ENCODE measurements at places on chromosomes 6 and 20.

DNA sequence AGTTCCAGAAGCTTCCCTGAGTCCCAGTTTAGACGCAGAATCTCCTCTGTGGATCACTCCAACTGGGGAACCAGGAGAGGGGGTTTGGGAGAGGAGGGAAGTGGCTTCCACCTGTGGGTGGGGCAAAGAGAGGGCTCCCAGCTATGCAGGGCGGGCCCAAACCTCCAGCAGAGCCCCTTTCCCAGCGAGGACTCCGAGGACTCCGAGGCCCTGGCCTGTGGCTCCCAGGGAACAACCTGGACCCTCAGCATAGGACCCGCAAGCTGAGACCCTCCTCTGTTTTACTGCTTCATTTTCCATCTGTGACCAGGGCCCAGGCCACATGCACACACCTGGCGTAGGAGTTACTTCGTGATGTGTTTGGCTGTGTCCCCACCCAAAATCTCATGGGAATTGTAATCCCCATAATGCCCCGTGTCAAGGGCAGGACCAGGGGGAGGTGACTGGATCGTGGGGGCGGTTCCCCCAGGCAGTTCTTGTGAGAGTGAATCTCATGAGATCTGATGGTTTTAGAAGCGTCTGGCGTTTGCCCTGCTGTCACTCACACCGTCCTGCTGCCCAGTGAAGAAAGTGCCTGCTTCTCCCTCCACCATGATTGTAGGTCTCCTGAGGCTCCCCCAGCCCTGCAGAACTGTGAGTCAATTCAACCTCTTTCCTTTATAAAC is 27.9 kb downstream of the NTSR1 start:
- DNase-seq, result no peak

DNA sequence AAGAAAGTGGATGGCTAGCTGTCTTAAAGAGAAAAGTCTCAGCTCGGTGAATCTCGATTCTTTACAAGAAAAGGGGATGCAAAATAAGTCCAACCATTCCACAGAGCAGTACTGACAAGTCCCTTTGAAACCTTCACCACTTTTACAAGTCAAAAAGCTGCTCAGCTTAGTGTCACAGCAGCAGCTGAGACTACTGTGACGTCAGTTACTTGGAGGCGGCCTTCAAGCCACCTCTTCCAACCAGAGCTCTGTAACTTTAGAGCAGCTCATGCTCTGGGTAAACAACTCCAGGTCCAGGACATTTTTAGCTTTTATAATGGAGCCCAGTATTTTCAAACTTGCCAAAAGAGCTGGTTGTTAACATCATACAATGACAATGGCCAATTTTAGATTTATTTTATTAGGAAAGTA is at the start of gene KIAA0408:
Gene KIAA0408, minus strand, starts transcription at position 159 of the 411 bp plus-strand sequence. CDS start 5,408 bp downstream, outside the sequence.
- DNase-seq, result no peak

DNA sequence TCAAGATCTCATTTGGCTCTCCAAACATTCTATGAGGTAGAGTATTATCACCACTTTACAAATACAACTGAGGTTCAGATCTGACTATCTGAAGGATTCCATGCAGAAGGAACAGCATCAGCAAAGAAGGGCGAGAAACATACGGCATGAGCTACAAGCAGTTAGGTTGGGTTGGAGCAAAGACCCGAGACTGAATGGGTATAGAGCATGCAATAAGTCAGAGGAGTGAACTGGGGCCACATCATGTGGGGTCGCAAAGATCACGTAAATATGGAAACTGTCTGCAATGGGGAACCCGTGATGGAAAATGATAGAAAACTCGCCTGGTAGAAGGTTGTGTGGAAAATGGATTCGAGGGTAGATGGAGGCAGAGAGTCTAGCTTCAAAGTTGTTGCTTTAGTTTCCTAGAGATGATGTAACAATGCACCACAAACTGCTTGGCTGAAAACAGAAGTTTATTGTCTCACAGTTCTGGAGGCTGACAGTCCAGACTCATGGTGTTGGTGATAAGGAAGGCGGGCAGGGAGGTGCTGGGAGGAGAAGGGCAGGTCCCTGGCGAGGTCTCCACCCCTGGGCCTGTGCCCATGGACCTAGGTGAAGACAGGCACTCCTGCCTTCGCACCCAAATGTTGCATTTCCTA is 44.3 kb upstream of the BCLAF1 start:
- no peak for DNase-seq

DNA sequence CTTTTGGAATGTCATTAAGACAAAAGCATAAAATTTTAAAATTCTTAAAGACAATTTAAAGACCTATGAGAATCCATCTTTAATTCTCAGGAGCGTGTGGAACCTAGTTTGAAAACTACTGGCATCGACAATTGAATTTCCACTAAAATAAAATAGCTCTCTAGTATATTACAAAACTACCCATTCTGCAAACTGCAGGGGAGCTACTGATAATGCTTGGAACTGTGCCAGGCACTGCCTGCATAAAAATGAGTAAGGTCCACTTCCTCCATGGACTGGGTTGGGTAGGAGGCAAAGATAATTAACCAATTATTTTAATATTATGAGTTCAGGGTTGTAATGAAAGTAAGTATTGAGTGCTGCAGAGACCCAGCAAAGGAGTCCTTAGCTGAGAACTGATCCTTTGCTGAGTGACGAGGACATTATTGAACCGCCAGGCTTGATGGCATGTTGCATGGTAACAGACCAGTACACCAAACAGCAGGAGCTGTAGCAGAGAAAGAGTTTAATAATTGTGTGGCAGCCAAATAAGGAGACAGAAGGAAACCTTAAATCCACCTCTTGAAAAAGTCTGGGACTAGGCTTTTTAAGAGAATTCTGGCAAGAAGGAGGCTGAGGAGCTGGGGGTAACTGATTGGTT is 261.3 kb downstream of the ESR1 start:
- no peak for DNase-seq

- DNase-seq, result no peak
Observed at GRCh38 chr20:34242879-34243278, 1.7 kb downstream of the ASIP start.

- DNase-seq, result no peak
Observed at GRCh38 chr6:111114482-111114881, 27.2 kb downstream of the SLC16A10 start.

DNA sequence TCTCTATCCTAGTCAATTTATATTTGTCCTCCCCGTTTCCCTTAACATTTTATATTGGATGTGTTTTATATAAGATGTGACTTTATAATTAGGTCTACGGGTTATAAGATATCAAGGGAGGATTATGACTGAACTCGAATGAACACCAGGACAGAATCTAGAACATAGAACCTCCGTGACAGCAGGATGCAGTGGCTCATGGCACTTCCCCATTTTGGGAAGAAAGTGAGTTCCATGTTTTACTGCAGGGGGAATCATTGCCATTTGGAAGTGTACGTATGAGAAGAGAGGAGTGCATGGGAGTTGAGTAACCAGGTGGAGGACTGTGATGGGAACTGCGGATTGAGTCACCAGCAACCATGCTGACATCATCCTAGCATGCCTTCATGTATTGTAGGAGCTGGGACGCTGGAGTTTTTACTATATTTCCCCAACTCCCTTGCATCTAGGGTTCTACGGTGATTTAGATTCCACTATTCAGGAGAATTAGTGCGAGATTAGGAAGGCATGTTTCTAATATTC is 56.1 kb upstream of the FOXC1 start:
- DNase-seq, result no peak

GRCh38 chr6:25413207-25413905 is 134.2 kb downstream of the CARMIL1 start:
- no peak for DNase-seq

GRCh38 chr20:48832405-48832730 is 4.6 kb upstream of the PREX1 start:
- DNase-seq, result no peak

DNA sequence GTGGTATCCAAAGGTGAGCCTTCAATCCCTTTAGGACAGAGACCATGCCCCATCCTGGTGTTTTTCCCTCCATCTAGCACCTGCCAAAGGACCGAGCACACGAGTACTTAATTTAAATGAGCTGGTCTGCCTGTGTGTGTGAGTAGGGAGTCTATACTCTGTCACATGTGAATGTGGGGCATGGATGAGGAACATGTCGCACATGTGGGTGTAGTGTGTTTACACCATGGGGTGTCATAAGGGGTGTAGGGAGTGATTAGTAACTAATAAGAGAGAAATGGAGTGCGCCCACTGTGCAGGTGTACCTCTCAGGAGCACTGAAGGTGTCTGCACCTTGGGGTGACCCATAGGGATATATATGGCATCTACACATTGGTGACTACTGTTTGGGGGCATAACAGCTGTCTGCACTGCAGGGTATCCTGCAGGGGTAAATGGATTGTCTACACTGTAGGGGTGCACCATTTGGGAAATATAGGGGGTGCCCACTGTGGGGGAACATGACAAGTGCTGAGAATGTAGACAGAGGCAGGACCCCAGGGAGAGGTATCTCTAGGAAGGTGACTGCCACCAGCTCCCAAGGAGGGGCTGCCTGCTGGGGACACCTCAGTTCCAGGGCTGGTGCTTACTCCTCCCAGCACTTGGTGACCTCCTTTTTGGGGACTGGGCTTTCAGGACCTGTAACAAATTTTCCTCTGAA is 53.5 kb downstream of the EBF4 start:
- no peak for DNase-seq

- no peak for DNase-seq
Observed at GRCh38 chr6:150905769-150906168, 40.3 kb downstream of the MTHFD1L start.

GRCh38 chr6:53035549-53036213 is 29.5 kb upstream of the FBXO9 start:
- no peak for DNase-seq

GRCh38 chr6:161233986-161234661 is 39.7 kb downstream of the AGPAT4 start:
- no peak for DNase-seq

- no peak for DNase-seq
Observed at GRCh38 chr20:20736303-20736702, 23.9 kb upstream of the RALGAPA2 start.

- DNase-seq, result no peak
Observed at GRCh38 chr6:97195117-97195516, 87.9 kb downstream of the MMS22L start.

GRCh38 chr6:121450242-121450641 is 14.8 kb downstream of the GJA1 start:
- no peak for DNase-seq

GRCh38 chr6:163427498-163428254 is 13.2 kb downstream of the QKI start:
- no peak for DNase-seq

- no peak for DNase-seq
Observed at GRCh38 chr6:25277857-25278256, 1.3 kb upstream of the CARMIL1 start.

GRCh38 chr6:71965404-71965803 is 79.1 kb downstream of the RIMS1 start:
- DNase-seq, result no peak

GRCh38 chr6:116461932-116462885 is 1.0 kb downstream of the CALHM6 start:
- no peak for DNase-seq

DNA sequence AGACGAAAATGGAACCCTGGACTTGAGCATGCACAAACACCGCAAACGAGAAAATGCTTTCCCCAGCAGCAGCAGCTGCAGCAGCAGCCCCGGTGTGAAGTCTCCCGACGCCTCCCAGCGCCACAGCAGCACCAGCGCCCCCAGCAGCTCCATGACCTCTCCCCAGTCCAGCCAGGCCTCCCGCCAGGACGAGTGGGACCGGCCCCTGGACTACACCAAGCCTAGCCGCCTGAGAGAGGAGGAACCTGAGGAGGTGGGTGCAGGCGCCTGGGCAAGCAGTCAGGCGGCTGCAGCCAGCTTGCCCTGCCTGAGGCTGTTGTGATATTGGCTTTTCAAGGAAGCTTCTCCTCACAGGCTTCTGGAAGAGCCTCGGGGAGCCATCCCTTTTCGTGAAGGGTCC is 35.8 kb upstream of the PCMTD2 start:
- DNase-seq, result no peak

DNA sequence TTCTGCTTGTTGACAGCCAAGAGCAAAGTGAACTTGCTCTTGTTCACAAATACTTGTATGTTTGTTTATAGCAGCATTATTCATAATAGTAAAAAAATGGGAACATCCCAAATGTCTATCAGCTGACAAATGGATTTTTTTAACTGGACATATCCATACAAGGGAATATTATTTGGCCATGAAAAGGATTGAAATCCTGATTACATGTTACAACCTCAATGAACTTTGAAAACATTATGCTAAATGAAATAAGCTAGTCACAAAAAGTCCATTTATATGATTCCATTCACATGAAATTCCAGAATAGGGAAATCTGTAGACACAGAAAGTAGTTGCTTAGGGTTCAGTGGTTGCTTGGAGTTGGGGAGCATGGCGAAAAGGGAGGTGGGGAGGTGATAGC is 28.4 kb upstream of the BAG2 start:
- DNase-seq, result no peak

- DNase-seq, result no peak
Observed at GRCh38 chr6:39389484-39389767, 66.9 kb upstream of the KCNK16 start.

GRCh38 chr6:128064540-128064895 is 163.7 kb upstream of the THEMIS start:
- DNase-seq, result no peak

GRCh38 chr20:13212750-13213149 is 8.3 kb upstream of the ISM1 start:
- no peak for DNase-seq

- DNase-seq, result no peak
Observed at GRCh38 chr6:33430991-33431879, 11.4 kb downstream of the SYNGAP1 start.

DNA sequence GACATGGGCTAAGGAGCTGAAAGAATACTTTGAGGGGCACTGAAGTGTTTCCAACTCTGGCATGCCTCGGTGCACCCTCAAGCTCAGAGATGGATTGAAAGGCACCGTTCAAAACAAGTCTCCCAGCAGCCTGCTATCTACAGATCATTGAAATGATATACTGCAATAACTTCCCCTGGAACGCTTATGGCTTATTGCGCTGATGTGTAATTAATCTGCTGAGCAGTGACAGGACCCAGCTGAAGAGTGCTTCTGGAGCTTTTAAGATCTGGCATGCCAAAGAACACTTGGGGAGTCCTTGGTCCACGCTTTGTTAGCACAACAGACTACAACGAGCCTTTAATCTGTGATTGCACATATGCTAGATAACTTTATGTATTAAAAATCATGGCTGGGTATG is 708.2 kb downstream of the PRKN start:
- DNase-seq, result no peak

GRCh38 chr20:17497821-17498580 is 33.2 kb downstream of the BFSP1 start:
- DNase-seq, result no peak

GRCh38 chr6:26232940-26233648 is 131.9 kb upstream of the BTN3A2 start:
- no peak for DNase-seq

DNA sequence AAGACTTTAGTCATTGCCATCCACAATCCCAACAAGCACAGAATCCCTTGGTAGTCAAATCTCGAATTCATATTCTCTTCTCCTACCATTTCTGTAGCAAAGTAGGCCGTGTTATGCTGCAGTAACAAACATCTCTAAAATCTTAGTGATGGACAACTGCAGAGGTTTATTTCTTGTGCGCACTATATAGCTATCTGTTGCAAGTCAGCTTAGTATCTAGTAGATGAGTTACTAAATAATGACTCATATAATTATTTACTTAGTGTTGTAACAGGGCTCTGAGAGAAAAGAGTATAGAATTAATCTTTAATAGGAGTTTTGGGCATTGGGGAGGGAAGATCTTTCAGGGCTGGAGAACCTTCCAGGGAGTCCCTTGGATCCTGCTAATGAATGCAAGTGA is 73.3 kb downstream of the CAP2 start:
- DNase-seq, result no peak

GRCh38 chr6:155505608-155505989 is 50.0 kb upstream of the NOX3 start:
- DNase-seq, result no peak

- DNase-seq, result no peak
Observed at GRCh38 chr6:138410972-138411880, 7.2 kb downstream of the HEBP2 start.

- DNase-seq, result no peak
Observed at GRCh38 chr6:15588971-15589634, 73.7 kb downstream of the DTNBP1 start.

Data from esophagus squamous epithelium (tissue), 5 donors.